Uterus (tissue), 4 donors: ENCODE measurements at places on chromosomes 2 and 18. TPM values are rescaled to one million over a fixed set of nuclear protein-coding genes. Genes with fewer than 3 reads are reported as not detected.

The ST8SIA5 gene
- not detected for total RNA-seq

The ANKRD30B gene
- total RNA-seq: not detected

The LTBP1 gene
- 322 TPM for total RNA-seq

The AQP12B gene
- not detected for total RNA-seq

The FMNL2 gene
- 66.9 TPM for total RNA-seq

The UNC80 gene
- total RNA-seq: 0.61 TPM

The IL1RL2 gene
- 1.3 TPM for total RNA-seq

GRCh38 chr2:105231232-105231619 is 10.3 kb upstream of the GPR45 start:
- H3K36me3 ChIP-seq: no peaks in the 10 kb centered on the region
- no peak overlapping the region for H3K27ac ChIP-seq
- no peaks in the 10 kb centered on the region for H3K27me3 ChIP-seq

DNA sequence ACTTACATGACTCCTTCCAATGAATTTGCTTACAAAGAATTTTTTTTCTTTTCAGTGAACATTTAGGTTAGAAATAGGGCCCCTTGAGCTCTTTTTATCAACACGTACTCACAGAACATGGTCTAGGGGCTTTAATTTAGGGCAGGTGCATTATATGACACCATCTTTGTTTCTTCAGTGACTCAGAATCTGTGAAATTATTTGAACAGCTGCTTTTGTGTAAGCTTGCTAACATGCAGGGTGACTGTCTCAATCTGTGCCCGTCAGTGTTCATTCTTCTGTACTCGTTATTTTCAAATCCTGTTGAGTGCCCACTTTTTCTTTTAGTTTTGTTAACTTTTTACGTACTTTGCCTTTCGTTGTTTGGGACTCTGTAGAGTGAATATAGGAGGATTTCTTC is 52.8 kb upstream of the CABYR start:
- H3K36me3 ChIP-seq: no peaks in the 10 kb centered on the region
- no peaks in the 10 kb centered on the region for H3K4me1 ChIP-seq
- H3K27me3 ChIP-seq: no peaks in the 10 kb centered on the region
- H3K27ac ChIP-seq: no peak overlapping the region
- H3K4me3 ChIP-seq: no peak overlapping the region

DNA sequence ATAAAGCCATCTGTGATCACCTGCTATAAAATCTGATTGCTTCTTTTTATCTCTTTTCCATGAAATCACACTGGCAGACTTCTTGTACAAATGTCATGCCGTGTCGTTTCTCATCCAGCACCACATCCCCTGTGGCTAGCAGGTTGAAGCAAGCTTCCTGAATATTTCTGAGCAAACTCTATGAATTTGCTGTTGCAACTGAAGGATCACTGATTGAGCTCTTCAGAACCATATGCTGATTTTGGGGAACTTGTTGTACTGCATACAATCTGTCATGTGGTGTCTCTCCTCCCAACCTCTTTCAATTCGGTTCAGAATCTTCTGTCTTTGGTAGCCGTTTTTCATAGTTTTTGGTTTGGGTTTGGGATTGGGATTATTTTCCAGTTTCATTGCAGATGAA is 57.7 kb upstream of the RBMS1 start:
- H3K4me1 ChIP-seq: no peaks in the 10 kb centered on the region
- no peak overlapping the region for H3K27ac ChIP-seq
- no peaks in the 10 kb centered on the region for H3K36me3 ChIP-seq
- no peak for DNase-seq
- H3K4me3 ChIP-seq: no peak overlapping the region
- no peaks in the 10 kb centered on the region for H3K27me3 ChIP-seq

DNA sequence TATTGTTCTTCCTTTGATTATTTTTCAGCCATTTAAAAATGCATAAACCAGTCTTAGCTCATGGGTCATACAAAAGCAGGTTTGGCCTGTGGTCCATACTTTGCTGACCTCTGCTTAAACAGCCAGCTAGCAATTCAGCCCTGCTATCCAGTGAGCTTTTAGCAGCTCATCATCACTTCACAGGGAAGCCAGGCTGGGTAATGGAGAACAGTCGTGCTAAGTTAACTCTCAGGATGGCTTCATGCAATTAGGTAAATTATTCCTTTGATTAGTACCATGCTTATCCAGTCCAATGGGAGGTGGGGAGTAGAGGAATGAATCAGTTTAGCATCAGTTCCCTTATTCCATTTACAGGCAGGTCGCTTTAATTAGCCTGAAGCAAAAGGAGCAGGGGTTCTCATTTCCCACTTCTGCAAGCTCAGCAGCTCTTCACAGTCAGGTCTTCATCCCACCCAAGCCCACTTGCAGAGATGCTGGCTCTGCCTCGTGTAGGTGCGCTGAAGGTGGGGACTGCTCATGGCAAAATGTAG is 109.8 kb upstream of the ALPP start:
- H3K36me3 ChIP-seq: no peaks in the 10 kb centered on the region
- no peak overlapping the region for H3K27ac ChIP-seq
- no peak overlapping the region for H3K4me3 ChIP-seq

GRCh38 chr2:171626949-171627348 is 60.3 kb upstream of the DYNC1I2 start:
- no peaks in the 10 kb centered on the region for H3K27me3 ChIP-seq
- no peak overlapping the region for H3K4me3 ChIP-seq
- H3K4me1 ChIP-seq: no peaks in the 10 kb centered on the region

GRCh38 chr2:3557639-3558204 is 411 bp downstream of the RNASEH1 start:
- DNase-seq: no peak
- peak overlapping the region; percentile 99 for H3K4me3 ChIP-seq
- H3K36me3 ChIP-seq: no peaks in the 10 kb centered on the region
- H3K27me3 ChIP-seq: no peaks in the 10 kb centered on the region
- peak overlapping the region; percentile 95 for H3K27ac ChIP-seq

- H3K4me1 ChIP-seq: no peaks in the 10 kb centered on the region
- no peak for DNase-seq
- H3K36me3 ChIP-seq: no peaks in the 10 kb centered on the region
- no peaks in the 10 kb centered on the region for H3K27me3 ChIP-seq
Measured at GRCh38 chr2:226098861-226099745, 699.6 kb downstream of the NYAP2 start.

DNA sequence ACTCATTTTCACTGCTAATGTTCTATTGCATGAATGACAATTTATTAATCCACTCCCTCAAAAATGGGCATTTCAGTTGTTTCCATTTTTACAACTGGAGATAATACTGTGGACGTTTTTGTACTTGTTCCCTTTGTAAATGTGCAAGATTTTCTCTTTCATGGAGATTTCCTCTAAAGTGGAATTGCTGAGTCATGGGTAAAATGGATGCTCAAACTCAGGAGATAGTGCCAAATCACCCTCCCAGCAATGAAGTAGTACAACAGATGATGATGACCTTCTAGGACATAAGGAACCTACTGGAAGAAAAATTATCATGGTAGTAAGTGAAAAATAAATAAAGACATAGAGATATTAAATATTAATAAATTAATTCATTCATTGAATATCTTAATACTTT is 460.8 kb upstream of the CHST9 start:
- H3K27me3 ChIP-seq: no peaks in the 10 kb centered on the region
- no peaks in the 10 kb centered on the region for H3K4me1 ChIP-seq
- no peak overlapping the region for H3K27ac ChIP-seq
- no peak overlapping the region for H3K4me3 ChIP-seq

GRCh38 chr2:152099367-152100050 is 665 bp upstream of the CACNB4 start:
- H3K27ac ChIP-seq: no peak overlapping the region
- H3K36me3 ChIP-seq: no peaks in the 10 kb centered on the region
- no peaks in the 10 kb centered on the region for H3K4me1 ChIP-seq
- H3K27me3 ChIP-seq: no peaks in the 10 kb centered on the region

DNA sequence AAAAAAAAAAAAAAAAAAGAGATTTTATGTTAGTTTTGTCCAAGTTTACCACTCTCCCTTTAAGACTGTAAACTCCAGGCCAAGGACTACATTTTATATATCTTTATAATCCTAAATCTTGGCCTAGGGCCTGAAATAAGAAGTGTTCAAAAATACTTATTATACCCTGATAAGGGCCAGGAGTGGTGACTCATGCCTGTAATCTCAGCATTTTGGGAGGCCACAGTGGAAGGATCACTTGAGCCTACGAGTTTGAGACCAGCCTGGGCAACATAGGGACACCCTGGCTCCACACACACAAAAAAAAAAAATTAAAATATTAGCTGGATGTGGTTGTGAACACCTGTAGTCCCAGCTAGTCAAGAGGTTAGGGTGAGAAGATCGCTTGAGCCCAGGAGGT is 12.7 kb downstream of the TRIP12 start:
- H3K27ac ChIP-seq: no peak overlapping the region
- no peaks in the 10 kb centered on the region for H3K27me3 ChIP-seq
- H3K36me3 ChIP-seq: no peaks in the 10 kb centered on the region
- H3K4me3 ChIP-seq: no peak overlapping the region

GRCh38 chr2:97950329-97951154 is 45.2 kb downstream of the TMEM131 start:
- no peaks in the 10 kb centered on the region for H3K4me1 ChIP-seq
- DNase-seq: no peak
- H3K27ac ChIP-seq: no peak overlapping the region
- no peak overlapping the region for H3K4me3 ChIP-seq
- H3K27me3 ChIP-seq: no peaks in the 10 kb centered on the region

DNA sequence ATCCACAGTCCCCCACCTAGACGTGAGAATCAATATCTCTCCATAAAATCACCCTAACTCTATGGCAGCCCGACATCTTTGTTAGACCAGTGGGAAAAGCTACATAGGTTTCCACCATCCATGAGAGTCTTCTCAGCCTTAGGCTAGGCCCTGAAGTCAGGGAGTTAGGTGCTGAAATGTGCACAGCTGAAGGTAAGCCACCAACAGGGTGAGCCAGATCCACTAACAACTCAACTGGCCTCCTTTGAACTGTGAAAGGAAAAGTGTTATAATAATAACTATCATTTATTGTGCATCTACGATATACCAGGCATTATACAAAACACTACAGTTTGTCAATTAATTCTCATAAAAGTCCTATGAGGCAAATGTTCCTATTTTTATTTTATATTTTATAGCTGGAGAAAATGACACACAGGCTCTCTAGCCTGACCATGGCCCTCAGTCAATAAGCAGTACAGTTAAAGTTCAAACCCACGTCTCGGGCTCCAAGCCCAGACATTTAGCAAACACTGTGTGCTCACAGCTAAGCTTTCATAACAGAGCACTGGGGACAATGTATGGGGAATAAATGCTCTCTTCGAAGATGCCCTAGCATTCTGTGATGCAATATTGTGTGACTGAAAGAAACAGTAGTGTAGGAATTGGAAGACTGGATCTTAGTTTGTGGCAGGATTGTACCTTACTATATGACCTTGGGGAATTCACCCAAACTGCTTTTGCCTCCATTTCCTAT is 11.2 kb upstream of the CYP27C1 start:
- H3K4me3 ChIP-seq: no peak overlapping the region
- H3K36me3 ChIP-seq: no peaks in the 10 kb centered on the region
- no peaks in the 10 kb centered on the region for H3K27me3 ChIP-seq

DNA sequence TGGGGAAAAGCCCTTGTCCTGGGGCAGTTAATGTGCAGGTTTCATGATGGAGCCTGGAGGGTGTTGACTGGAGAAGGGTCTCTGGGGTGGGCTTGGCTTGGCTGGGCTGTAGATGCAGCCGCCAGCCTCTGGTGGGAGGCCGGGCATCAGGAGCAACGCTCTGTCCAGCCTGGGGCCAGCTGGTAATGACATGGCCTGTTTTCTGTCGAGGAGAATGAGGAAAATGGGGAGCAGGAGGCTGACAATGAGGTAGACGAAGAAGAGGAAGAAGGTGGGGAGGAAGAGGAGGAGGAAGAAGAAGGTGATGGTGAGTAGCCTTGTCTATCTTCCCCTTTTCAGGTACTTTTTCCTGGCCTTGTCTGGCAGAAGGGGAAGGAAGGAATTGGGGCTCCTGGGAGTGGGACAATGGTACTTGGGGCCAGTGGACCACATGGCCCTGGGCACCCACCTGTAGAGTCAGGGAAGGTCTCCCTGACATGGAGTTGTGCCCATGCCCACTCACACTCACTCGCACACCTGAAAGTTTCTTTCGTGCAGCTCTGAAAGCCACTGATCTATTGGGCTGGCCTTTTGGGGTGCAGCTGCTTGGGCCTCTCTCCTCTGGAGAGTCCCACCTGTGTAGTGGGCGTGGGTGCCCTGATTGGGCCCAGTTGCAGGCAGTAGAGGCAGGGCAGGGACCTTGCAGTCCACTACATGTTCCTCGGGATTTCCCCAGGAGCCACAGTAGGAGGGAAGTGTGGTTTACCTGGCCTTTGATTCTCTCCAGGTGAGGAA is 3.5 kb downstream of the PTMA start:
- DNase-seq: no peak
- H3K27me3 ChIP-seq: no peaks in the 10 kb centered on the region
- peak overlapping the region; percentile 94 for H3K4me3 ChIP-seq
- no peaks in the 10 kb centered on the region for H3K36me3 ChIP-seq
- H3K4me1 ChIP-seq: peaks cover 13% of the 10 kb centered on the region
- H3K27ac ChIP-seq: peak overlapping the region; percentile 100
